ENCODE measurements at places on chromosomes 5 and 9.

DNA sequence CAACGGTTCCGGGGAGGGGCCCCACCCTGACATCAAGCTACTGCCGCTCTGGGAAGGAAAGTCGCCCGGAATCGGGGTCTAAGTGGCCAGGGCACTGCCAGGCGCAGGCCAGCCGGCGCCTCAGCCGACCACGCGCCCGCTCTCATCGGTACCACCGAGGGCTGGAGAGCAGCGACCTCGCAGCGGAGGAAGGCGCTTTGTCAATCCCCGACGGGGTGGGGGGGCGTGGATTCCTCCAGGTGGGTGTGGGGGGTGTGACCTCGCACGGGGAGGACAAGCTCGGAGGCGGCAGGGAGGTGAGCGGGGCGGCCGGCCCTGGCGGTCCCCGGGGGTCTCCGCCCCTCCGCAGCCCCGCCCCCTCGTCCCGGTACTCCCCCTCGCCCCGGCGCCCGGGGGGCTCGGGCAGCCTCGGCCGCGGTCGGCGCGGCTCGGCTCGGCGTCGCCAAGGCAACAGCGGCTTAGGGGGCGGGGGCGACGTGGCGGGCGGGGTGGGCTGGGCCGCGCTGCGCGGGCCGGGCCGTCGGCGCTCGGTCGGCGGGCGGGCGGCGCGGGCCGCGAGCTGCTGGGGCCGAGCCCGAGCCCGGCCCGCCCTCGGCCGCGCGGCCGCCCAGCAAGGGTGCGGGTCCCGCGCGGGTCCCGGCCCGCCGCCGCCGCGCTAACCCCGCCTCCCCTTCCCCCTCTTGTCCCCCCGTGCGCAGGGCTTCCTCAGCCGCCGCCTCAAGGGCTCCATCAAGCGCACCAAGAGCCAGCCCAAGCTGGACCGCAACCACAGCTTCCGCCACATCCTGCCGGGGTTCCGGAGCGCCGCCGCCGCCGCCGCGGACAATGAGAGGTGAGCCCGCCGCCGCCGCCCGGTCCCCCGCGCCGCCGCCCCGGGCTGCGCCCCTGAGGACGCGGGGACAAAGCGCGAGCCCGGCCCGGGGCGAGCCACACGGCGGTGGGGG, 47.5 kb downstream of the DAB2IP start:
- DNase-seq = peak; percentile 44

DNA sequence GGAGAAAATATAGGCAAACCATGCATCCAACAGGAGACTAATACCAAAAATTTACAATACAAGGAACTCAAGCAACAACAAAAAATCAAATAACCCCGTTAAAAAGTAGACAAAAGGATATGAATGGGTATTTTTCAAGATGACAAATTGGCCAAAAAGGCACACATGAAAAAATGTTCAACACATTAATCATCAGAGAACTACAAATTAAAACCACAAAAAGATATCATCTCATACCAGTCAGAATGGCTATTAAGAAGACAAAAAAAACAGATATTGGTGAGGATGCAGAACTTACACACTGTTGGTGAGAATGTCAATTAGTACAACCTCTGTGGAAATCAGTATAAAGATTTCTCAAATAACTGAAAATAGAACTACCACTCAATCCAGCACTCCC, 35.0 kb downstream of the TEX10 start:
- DNase-seq = no peak

GRCh38 chr5:61538722-61539501, 206.9 kb downstream of the ZSWIM6 start:
- no peak for DNase-seq

GRCh38 chr9:68778635-68779034, 73.6 kb downstream of the PIP5K1B start:
- DNase-seq = no peak

- DNase-seq = no peak
Observed at GRCh38 chr9:113992276-113992951, 85.7 kb downstream of the AMBP start.
